Left ventricle myocardium superior (tissue), 1 donor: ENCODE measurements at places on chromosomes 12 and 14.

DNA sequence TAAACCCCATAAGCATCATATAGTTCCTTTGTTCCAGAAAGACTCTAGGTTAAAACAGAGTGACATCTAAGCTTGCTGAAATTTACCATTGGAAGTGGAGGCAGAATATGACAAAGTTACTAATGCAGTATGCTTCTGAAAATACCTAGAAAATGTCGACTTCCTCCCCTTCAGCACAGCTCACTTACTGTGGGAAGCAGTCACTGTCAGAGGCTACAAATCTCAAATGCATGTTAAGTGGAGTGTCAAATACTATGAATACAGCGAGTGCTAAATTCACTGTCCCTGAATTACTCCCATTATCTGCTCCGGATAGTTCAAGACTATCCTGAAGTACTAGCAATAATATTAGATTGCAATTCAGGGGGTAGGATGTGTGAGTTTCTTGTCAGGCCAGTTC, 1454.6 kb downstream of the AACS start:
- DNase-seq: no peak

DNA sequence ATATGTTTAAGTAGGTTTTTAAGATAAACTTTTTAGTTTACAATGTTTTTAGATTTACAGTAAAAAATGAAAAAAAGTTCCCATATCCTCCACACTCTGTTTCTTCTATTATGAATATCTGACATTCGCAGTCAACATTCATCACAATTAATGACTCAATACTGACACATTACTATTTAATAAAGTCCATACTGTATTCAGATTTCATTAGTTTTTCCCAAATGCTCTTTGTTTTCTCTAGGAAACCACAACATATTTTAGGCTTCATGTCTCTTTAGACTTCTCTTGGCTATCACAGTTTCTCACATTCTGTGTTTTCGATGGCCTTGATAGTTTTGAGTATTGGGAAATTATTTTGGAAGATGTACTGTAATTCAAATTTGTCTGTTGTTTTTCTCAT, 399.8 kb downstream of the SLC6A15 start:
- no peak for DNase-seq

DNA sequence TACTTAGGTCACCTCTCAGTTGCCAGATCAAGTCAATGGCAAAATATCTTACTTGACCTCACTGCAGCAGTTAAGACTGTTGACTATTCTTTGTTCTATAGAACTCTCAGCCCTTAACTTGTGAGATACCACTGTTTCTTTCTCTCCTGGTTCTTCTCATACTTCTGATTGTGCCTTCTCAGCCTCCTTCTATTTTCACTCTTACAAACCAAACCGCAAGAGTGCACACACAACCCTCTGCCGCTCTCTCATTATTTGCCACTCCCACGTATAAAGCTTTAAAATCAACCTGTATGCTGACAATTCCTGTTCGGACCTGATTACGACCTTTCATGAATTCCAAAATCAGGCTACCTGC, 4.5 kb downstream of the E2F7 start:
- DNase-seq: no peak

DNA sequence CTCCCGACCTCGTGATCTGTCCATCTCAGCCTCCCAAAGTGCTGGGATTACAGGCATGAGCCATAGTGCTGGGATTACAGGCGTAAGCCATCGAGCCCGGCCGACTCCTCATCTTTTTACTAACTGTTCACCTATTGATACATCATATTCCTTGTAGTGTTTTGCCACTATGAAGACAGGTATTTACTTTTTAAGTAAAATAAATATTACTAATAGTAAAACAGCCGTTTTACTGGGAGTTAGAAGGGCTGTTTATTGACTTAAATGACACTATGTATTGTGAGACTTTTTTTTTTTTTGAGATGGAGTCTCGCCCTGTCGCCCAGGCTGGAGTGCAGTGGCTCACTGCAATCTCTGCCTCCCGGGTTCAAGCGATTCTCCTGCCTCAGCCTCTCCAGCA, 51.5 kb downstream of the DIP2B start:
- DNase-seq: no peak

GRCh38 chr14:22530127-22530526, 58.9 kb downstream of the DAD1 start:
- no peak for DNase-seq

- peak; percentile 32 for DNase-seq
Observed at GRCh38 chr12:128644664-128645296, 179.0 kb downstream of the SLC15A4 start.

DNA sequence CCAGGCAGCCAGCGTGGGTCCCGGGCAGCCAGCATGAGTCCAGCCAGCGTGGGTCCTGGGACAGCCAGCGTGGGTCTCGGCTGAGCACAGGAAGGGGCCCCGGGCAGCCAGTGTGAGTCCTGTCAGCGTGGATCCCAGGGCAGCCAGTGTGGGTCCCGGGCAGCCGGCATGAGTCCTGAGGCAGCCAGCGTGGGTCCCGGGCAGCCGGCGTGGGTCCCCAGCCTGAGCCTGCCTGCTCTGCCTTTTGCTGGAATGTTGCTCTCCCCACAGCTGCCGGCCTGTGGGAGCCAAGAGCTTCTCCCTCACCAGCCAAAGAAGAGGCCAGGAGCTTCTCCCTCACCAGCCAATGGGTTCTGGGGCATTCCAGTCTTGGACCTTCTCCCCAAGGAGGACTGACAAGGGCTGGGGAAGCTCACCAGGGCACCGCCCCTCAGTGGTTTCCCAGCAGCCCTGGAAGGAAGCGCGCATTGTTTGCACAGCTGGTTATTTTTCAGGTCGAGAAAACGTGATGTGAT, 15.0 kb upstream of the RFLNA start:
- no peak for DNase-seq

DNA sequence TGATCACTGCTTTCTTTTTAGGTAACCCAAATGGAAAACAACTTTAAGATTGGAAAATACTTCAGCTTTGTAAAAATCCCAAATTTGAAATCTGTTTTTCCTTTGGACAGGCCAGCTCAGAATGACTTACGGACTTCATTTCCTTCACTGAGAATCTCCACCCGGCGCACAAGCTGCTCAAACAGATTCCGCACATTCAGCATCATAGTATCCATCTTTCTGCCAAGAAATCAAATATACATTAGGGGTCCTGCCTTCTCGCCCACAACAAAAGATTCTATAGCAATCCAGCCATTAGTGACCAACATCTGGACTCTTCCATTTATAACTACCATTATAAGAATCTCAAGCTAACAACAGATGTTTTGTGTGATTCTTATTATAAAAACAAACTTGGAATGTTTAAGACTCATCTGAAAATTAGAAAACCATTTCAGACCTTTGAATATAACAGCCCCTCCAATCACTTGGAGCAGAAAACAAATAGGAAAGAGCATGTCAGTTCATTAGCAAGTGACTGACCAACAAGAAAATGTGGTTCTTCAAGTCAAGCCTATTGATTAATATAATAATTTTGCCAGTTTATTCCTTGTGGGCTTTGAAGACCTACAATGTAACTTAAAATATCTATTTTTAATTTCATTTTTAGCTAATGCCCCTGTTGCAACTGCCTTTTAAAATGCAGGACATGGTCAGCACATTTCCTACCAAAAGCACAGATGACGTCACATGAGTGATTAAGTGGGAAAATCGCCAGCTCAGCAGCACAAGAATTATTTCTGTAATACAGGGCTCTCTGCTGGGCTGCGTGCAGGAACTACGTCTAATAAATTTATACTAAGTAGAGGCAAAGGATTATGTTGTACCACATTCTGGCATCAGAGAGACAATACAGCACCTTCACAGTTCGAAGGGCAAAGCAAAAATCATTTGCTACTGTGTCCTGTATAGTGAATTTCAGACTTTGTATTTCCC, 8.5 kb downstream of the RACGAP1 start:
- DNase-seq: no peak

- no peak for DNase-seq
Observed at GRCh38 chr12:27667540-27667939, 28.7 kb upstream of the REP15 start.

DNA sequence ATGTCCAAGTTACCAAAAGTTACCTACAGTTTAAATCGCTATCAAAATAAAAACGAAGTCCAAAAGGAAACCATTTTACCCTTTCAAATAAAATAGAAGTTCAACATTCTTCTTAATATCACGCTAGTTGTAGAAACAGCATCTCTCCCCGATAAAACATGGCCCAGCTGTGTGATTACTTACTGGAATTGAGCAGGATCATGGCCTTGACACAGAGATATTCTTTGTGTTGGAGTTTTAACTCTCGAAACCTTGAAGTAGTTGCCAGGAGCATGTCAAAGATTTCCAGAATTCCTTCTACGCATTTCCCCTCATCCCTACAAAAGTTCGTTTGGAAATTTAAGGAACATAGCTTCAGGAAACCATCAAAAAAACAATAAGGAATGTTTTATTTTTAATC, 44.8 kb downstream of the ESR2 start:
- DNase-seq: no peak

DNA sequence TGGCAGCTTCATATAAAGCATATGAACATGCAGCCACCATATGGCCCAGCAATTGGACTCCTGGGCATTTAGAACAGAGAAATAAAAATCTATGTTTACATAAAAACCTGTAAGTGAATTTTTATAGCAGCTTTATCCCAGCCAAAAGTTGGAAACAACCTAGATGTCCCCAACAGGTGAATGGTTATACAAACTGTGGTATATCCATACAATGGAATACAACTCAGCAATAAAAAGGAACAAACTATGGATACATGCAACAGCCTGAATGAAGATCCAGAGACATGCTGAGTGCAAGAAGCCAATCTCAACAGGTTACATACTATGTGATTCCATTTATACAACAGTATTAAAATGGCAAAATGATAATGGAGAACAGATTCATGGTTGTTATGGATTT, 3.7 kb downstream of the TMTC1 start:
- no peak for DNase-seq

- DNase-seq: no peak
Observed at GRCh38 chr12:41959271-41959670, 185.4 kb downstream of the GXYLT1 start.

DNA sequence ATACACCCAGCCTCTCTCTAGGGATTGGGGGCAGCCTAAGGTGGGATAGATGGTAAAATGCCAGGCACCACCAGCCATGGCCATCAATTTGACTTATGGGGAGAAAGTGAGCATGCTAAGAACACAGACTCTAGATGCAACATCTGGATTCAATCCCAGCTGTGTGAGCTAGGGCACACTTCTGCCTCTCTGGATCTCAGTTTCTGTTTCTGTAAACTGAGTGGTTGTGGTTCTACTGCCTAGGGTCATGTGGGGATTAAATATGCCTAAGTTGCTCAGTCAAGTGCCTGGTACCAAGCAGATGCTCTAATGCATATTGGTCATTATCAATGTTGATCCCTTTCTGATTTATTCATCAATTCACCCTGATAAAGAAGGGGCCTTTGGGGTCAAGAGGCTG, 12.6 kb upstream of the OAS1 start:
- no peak for DNase-seq
